ENCODE measurements at places on chromosomes 3 and 15.
A peak's percentile ranks its signal among the peaks of the same experiment; 100 is the strongest.

- DNase-seq: no peak
These were observed 18.5 kb upstream of the VPS33B start for GRCh38 chr15:91040856-91041255.

DNA sequence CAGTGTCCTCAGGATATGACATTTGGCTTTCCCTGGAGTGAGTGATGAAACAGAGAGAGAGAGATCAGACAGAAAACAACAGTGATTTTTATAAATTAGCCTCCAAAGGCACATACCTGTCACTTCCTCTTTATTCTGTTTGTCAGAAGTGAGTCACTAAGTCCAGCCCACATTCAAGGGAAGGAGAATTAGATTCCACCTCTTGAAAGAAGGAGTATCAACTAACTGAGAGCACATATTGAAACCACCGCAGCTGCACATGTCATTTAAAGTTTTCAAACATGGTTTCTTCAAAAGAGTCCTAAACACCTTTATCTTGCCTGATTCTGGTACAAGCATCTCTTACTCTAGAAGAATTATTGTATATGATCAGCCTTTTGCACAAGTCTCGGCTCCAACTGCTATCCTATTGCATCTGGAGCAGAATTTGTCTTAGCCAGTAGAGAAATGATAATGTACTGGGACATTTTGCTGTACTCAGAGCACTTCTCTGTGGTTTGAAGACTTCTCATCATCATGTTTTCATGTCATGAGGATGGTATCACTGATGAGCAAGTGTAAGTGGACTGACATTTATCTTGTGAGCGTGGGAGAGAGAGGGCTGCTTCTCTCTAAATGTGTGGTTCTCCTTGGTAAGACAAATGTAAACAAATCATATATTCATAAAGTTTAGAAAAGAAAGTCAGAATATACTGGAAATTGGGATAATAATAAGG, 338.9 kb upstream of the CFAP20DC start:
- DNase-seq: no peak

DNA sequence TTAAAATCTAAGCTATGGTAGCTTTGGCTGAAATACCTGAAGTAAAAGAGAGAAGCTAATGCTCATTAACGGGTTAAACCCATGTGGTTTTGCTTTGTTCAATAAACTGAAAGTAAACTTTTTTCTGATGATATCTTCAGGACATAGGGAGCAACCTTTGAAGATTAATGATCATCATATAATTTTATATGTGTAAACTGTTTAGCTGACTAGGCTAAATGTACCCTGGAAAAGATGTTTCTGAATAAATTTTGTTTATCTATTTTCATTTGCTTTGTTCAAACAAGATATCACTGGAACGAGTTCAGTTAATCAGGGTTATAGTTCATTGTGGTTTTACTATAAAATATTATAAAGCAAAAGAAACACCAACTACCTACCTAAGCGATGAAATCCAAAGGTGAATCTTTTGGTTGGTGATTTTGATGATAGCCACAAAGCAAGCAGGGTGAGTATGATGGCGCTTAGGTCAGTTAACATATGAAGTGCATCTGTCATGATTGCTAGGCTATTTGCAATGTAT, 11.7 kb downstream of the SLC30A4 start:
- DNase-seq: no peak

DNA sequence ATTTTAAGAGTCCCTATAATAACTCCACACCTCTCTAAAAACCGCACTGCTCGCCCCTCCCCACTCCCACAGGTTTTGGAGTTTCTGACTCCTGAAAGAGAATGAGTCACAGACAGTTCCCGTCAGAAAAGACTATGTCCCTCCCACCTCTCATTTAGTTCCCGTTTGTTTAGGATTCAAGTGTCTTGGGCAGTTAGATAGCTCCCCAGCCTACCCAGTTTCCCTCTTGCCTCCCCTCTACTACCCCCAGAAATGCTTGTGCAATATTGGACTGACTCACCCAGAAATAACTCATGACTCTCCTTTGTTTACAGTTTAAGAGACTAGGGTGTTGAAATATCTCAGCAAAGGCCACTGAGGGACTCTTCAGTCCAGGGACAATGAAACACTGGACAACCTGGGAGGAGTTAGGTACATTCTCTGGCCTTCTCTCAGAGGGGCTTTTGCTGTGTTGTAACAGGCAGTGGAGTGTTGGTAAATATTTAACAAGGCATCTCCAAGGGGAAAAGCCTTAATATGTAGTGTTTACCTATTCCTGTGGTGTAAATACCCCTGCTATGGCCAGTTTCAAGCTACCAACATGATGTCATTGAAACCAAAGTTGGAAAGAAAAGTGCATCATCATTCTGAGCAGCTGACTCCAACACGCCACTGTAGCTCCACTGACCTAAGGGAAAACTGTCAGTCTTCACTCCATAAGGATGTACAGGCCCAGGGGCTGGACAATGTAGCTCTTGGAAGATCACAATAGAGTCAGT, 96.1 kb upstream of the CHD2 start:
- peak; percentile 80 for DNase-seq

DNA sequence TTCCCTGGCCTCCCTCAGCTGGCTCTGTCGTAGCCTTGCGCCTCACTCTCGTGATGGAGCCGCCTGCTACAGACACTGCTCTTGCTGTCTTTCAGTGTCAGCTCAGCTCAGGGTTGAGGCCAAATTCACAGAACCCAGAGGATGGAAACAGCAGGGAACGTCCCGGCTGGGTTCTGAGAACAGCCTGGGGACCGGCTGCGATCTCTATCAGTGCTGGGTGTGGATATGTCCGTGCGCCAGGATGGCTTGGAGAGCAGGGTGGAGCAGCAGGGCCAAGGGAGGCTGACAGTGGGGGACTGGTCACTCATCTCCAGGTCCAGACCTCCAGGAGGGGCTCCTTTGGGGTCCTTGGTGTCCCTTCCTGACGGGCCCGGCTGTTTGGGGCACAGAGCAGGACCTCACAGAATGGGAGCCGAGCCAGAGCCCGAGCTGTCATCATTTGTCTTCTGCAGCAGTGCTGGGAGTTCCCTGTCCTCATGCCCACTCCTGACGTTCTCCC, 18.4 kb downstream of the KLF15 start:
- no peak for DNase-seq

DNA sequence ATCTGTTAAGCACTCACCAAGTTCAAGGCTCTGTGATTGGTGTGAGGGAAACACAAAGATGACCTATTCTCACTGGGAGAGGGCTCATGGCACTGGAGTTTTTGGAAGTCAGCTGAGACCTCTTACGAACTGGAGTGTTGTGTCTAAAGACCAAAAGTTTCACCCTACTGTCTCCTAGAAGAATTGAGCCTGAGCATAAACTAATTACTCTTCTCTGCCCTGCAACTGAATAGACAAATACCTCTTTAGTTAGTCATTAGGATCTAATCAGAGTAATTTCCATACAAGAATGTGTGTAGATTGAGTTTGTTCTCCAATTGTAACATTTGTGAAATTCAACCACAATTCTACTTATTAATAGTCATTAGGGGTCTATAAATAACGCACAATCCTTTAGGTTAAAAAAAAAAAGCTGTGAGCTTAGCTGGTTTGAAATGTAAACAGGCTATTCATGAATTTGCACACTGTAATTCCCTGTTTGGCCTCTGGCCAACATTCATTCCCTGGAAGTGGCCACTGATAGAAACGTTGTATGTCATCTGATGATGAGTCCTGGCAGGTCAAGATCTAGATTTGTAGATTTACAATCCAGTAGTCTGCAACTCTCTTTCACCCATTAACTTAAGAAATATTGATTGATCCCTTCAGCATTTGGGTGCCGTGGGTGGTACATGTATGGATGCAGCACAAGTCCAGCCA, 76.8 kb upstream of the SOX14 start:
- no peak for DNase-seq

DNA sequence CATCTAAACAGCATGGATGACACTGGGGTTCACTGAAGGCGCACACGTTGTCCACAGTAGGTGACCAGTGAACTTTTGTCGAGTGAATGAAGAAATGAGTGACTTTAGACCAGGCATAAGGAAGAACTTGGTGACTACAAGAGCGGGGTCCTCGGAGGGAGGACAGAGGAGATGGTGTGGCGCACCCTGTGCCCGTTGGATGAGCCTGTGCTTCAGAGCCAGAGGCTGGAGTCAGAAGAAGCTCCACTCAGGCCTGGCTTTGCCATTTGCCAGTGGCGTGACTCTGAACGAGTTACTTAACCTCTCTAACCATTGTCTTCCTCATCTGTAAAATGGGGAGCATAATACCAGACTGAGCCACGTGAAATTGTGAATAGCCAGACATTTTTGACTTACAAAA, 42.2 kb downstream of the MUC4 start:
- no peak for DNase-seq

DNA sequence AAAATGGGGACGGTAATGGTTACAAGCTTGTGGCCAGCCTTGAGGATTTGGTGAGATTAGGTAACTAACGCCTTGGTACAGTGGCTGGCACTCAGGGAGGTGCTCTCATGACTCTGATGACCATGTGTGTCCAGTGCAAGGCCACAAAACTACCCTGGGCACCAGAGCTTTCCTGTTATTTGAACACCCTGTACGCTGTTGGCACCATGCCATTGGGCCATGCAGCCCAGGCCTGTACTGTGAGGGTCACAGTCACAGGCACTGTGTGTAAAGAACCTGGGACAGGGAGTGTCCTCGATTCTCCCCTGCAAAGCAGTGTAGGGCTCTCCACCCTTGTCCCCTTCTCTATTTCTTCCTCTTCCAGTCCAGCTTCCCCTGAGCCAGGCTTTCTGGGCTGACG, 6.3 kb downstream of the TMEM43 start:
- no peak for DNase-seq

- DNase-seq: no peak
These were observed 26.8 kb downstream of the PARL start for GRCh38 chr3:183857863-183858262.

GRCh38 chr15:97141360-97141759, 810.9 kb downstream of the NR2F2 start:
- no peak for DNase-seq

DNA sequence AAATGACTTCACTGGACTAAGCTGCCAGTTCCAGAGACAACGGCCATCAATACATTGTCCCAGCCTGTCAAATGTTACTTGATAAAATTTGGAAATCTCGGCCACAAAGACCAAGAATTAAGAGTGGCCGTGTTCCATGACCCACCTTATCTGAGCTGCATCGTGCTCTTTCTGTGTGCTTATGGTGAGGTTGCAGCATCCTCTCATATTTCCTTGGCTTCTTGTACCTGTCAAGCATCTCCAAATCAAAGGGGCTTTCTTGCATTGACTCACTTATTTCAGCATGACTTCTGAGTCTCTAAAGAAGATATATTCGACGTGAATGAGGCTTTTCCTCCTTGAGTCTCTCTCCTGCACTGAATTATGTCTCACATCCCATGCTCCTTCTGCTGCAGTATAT, 421.7 kb downstream of the MCTP2 start:
- no peak for DNase-seq

- DNase-seq: no peak
These were observed 6.9 kb downstream of the ST6GAL1 start for GRCh38 chr3:186937017-186937875.

DNA sequence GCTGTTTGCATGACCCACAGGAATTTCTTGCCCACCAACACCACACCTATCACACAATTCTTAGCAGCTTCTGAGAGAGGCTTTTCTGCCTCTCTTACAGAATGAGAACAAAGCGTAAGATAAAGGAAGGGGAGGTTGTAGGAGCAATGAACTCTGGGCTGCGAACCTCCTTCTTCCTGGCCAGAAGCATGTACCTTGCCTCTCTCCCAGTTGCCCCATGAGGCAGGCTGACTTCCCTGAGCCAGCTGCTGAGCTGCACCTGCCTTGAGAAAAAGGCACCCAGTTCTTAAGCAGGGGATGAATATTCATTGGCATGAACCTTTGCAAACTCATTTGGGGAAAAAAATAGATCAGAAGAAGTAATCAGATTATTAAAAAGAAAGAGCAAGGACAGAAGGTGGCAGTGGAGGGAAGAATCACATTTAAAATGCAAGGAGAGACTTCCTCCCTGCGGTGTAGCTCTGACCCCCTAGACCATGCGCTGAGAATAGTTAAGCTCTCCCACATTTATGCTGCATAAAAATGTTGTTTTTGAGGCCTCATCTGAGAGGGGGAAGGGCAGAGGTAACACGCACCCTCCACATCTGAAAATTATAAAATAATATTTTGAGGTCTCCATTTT, 304.8 kb downstream of the EPHB1 start:
- DNase-seq: no peak

GRCh38 chr3:54951405-54951804, 23.5 kb upstream of the LRTM1 start:
- DNase-seq: no peak

- no peak for DNase-seq
These were observed at the start of gene HCN4 for GRCh38 chr15:73368301-73369136. Gene HCN4 (minus strand): TSS chr15:73368958. CDS start chr15:73368270, 688 bp downstream.

- DNase-seq: no peak
These were observed 137.0 kb upstream of the CRBN start for GRCh38 chr3:3316521-3316920.

DNA sequence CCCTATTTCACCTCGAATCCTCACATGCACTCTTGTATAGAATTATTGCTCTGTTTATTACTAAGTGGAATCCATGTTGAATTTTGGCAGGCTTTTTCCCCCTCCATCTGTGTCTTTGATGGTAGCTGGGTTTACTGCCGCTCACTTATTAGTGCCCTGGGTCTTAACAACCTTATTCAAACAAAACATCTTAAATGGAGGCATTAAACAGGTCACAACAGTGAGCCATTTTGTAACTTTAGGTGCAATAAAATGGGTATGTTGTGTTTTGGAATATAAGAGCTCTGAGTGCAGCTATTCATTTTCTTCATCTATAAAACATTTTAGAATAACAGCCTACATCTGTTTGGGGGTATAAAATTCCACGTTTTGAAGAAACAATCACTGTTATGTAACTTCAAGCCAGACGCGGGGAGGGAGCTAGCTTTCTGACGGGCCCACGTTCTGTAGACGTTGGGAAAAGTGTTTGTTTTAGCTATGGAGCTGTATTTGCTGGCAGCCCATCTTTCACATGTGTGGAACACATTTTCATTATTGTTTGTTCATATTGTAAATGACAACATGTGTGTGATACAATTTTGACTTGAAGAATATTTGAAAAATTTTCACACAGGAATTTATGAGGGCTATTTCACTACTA, 122.0 kb downstream of the SLC25A26 start:
- no peak for DNase-seq

DNA sequence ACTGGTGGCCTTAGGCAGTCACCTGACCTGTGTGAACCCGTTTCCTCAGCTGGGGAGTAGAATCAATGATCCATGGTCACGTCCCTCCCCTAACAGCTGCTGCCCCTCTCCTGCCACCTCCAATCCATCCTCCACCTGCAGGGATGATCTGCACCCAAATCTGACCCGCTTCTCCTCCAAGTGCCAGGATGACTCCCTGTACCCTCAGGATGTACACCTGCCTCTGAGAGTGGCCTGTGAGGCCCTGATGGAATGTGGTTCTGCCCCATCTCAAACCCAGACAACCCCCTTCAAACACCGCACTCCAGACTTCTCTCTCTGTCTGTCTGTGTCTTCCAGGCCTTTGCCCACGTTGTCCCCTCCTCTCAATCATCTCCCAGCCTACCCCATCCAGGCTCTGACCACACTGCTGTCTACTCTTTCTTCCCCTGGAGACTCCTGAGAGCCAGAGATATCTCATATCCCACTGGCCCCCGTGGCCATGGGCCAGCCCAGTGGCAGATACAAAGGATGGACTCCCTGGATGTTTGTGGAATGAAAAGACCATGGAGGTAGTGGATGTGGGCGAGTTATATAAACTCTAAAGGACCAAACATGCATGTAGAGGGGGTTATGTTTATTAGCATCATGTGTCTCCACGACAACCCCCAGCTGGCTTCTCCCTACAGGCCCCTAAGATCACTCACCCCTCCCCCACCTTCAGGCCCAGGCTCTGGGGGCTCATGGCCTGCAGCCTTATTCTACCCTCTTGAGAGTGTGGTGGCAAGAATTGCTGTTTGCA, 84.9 kb downstream of the SMAD6 start:
- no peak for DNase-seq
